ENCODE measurements at places on chromosomes 2 and 18. TPM values are rescaled to one million over a fixed set of nuclear protein-coding genes. Genes with fewer than 3 reads are reported as not detected.
A peak's percentile ranks its signal among the peaks of the same experiment; 100 is the strongest.

DNA sequence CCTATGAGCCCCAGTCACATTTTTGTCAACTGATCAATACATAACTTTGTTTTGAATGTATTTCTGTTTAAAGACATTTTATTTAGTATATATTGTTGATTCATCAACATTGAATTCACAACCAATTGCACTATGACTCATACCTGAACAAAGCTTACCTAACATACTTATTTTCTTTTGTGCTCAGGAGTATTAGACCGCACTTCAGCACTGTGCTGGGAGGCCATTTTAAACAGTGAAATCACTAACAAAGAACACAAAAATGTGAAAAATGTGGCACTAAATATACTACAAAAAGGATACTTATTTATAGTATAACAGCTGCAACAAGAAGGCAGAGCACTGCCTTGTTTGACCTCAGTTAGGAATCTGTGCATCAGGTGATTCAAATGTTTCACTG, 12.4 kb upstream of the IFIH1 start:
- DNase-seq, result no peak

DNA sequence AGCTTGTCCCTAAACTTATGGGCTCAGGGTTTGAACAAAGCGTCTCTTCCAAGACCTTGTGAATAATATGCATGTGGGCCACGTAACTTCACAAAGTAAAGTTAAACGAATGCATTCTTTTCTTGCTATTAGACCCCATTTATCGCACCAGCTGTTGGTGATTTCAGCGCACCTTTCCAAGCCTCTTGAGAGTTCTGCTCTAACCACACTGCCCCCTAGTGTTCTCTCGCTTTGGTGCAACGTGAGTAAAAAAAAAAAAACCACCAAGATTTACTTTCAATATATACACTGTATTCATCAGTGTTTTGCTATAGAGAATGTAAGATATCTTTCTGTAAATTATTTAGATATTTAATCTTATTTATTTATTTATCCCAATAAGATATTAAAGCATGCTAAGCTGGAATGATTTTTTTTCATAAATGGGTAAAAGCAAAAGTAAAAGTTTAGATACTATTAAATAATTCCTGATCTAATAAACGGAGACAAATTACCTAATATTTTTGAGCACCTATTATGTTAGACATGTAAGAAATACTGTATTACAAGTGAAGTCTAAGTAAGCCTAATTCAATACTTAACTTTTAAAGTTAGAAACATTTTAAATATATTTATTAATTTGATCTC, 459.5 kb downstream of the DLGAP1 start:
- DNase-seq, result peak; percentile 55

DNA sequence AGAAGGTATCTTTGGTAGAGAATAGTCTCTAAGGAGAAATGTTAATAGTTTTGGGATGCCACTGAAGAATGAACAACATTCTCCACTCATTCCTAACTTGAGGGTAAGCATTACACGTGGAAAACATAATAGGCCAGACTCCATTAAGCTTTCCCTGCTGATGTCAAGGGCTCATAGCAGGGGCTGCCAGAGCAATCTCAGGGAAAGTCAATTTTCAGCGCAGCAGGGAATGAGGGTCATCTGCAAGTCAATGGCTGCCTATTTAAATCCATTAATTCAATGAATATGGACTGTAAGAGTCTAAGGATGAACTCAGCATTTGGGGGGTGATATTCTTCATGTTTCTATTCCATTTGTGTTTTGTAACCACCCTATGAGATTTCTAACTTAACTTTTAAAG, 144.2 kb upstream of the ARL4C start:
- DNase-seq, result no peak

DNA sequence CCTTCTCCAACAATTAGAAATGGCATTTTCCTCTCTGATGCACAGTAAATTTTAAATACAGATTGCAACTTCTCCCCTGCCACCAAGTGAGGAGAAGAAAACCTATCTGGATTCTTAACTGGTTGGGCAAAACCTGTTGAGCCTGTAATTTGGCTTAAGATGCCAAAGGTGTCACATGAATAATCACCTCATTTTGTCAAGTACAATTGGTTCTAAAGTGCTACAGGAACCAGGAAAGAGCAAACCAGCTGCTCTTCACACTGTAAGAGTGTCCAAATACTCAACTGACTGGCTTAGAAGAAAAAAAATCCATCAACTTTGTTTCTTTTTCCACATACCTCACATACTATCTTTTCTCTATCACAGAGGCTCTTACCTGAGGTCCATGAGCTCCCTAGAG, 35.4 kb downstream of the NPC1 start:
- DNase-seq, result no peak

DNA sequence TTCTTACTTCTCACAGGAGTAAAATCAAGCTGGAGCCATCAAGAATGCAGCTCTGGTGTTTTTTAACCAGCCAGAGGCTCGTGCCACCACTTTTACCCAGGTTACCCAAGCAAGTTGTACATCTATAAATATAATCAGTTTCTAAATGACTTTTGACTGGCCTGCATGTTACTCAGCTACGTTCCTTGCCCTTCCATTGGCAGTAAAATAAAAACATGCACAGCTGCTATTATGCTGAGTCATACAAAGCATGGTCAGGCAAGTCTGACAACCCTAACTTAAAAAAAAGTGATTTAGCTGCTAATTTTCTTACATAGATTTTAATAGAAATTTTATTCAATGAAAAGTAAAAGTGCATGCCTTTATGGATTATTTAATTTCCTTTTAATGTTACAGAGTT, 111.7 kb upstream of the CSRNP3 start:
- no peak for DNase-seq

DNA sequence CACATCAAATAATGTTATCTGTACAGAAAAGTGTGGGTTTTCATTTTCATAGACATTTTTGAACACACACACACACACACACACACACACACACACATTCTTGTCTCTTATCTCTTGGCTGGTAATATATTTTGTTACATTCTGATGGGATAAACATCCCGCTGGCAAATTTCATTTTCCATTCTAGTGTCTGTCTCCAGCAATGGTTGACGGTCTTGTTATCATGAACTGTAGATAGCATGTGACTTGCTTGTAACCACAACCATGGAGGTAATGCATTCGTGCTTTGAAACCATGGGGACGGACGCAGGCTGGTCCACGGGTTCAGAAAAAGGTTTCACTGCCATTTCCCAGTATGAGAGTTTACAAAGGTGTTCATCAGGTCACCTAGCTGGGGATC, 156.4 kb downstream of the PPP1R1C start:
- DNase-seq, result no peak

DNA sequence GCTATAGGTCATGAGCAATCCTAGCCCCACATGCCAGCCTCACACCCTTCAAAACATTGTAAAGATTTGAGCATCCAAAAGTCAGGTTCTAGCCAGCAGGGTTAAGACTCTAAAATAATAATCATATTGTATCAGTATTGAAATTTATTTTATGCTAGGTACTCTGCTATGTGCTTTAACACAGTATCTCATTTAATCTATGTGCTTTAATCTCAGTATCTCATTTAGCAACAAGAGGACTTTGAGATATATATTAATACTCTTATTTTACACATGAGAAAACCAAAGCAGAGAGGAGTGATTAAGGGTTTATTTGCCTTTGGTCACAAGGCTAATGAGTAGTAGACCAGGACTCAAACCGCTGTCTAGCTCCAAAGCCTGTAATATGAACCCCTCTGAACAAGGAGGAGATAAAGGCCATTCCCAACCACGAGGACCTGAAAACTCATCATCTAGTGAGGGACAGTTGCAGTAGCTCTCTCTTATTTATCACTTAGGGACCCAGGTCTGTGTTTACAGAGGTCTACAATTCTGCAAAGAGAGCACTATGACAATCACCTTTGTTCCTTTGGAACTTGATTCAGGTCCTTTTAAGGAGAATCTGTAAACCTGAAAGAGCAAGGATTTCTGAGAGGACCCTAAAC, 116.5 kb upstream of the SERTAD2 start:
- DNase-seq, result no peak

GRCh38 chr2:112582314-112582746, 2.1 kb upstream of the CHCHD5 start:
- peak; percentile 29 for DNase-seq

- no peak for DNase-seq
These were observed 315.8 kb upstream of the POU3F3 start for GRCh38 chr2:104538077-104538476.

DNA sequence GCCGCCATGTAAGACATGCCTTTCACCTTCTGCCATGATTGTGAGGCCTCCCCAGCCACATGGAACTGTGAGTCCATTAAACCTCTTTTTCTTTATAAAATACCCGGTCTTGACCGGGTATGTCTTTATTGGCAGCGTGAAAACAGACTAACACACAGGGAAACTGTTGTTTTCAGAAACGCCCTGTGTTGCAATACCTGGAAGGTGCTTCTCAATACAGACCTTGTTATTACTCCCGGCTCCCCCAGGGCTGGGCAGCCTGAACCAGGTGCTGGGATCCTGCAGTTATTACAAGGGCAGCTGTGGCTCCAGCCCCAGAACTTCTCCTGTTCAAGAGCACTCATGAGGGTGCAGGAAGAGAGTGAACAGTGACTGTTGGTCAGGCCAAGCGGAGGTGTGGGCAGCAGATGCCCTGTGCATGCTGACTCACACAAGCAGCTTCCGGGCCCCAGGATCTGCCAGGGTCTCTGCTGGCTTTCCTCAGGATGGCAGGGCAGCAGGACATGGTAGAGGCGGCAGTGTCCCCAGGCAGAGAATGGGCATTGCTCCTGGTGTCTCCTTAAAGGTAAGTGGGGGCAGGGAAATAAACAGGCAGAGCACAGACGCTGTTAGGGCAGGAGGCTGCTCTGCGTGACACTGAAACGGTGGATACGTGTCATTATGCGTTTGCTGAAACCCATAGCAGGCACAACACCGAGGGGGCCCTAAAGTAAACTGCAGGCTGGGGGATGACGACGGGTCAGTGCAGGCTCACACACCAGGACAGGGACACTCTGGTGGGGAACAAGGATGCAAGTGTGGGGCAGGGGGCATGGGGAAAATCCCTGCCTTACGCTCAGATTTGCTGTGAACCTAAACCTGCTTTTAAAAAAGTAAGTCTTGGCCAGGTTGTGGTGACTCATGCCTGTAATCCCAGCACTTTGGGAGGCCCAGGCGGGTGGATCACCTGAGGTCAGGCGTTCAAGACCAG, 89.1 kb downstream of the NDUFA10 start:
- DNase-seq, result no peak

DNA sequence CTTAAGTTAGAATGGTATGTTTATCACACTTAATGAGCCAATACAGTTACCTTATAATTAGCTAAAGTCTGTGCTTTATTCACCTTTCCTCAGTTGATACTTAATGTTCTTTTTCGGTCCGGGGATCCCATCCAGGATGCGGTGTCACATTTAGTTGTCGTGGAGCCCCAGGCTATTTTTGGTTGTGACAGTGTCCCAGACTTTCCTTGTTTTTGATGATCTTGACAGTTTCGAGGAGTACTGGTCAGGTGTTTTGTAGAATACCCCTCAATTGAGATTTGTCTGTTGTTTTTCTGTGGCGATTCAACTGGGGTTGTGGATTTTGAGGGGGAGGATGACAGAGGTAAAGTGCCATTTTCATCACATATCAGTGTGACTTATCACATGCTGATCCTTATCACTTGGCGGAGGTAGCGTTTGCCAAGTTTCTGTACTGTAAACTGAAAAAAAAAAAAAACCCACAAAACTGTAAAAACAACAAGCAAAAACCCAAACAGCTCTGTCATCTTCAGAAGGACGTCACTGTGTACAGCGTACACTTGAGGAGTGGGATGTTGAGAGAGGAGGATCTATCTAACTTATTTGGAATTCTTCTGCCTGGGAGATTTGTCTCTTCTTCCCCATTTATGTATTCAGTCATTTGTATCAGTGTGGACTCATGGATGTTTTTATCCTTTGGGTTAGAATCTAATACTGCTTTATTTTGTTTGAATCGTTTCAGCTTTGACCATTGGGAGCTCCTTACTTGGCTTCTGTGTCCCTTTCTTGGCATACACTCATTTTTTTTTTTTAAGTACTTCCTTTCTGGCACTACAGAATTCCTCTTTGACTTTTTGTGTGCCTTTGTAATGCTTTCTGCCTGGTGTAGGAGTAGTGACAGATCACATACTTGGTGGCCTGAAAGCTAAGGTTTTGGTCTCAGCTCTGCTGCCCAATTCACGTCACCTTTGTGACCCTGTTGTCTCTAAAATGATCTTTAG, 68.1 kb downstream of the FMNL2 start:
- no peak for DNase-seq

DNA sequence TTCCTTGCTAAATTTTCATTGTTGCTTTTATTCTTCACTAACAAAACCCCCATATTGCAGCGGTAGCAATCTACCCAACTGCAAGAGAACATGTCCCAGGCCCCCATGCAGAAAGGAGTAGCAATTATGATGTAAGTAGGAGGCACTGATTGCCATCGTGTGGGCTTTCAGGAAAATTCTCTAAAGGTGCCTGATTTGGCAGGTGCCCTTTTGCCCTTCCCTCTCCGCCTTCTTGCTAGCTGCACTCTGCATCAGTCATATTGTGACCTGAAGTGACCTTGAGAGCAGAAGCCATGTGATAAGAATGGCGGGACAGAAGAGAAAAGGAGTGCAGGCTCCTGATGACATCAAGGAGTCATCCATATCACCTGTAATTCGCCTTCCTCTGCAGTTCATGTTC, 112.1 kb downstream of the NCKAP5 start:
- DNase-seq, result no peak

- no peak for DNase-seq
These were observed 326.2 kb upstream of the SOX11 start for GRCh38 chr2:5365871-5366461.

DNA sequence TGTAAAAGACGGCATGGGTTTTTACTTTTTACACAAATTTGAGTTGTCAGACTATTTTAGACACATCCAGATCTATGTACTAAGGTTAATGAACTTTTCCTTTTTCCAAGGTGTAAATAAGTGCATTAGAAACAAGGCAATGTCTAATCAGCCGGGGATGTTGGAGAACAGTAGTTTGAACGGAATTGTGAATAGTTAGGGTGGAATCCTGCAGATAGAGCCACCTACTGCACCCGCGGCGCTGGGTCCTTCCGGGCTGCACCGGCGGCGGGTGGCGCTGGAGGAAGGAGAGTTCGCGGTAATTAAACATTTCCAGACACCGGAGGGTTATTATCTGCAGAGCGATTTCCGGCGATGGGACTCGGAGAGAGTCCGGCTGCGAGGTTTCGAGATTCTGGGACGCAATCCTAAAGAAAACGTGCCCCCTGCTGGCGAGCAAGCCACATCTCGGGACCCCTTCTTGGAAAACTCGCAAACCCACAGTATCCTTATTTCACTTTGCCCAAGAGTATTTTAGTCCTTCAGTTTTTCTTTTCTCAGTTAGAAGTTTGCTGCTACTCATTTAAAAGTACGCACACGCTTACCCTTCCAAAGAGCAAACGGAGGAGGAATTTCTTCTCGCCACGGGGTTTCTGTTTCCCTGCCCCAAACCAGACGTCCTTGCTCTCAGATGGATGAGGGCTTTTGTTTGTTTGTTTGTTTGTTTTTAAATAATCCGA, 4.5 kb upstream of the OSR1 start:
- no peak for DNase-seq

Gene CIDEA
- total RNA-seq, result 0.20 TPM

Gene SLC23A3
- total RNA-seq, result 0.59 TPM

Gene SAG
- total RNA-seq, result not detected

Gene FBXO36
- total RNA-seq, result 2.0 TPM

Gene TXNDC9
- 82.5 TPM for total RNA-seq

Gene WDFY1
- total RNA-seq, result 154 TPM

Gene CYRIA
- 27.0 TPM for total RNA-seq

Gene DSC3
- total RNA-seq, result 0.04 TPM

Gene TLX2
- not detected for total RNA-seq

Gene UGT1A3
- not detected for total RNA-seq

All from pulmonary artery endothelial cell (primary cell).